ENCODE measurements at places on chromosomes 5 and 9.

- no peak for DNase-seq
Measured at GRCh38 chr5:66708368-66708767, 112.2 kb downstream of the MAST4 start.

DNA sequence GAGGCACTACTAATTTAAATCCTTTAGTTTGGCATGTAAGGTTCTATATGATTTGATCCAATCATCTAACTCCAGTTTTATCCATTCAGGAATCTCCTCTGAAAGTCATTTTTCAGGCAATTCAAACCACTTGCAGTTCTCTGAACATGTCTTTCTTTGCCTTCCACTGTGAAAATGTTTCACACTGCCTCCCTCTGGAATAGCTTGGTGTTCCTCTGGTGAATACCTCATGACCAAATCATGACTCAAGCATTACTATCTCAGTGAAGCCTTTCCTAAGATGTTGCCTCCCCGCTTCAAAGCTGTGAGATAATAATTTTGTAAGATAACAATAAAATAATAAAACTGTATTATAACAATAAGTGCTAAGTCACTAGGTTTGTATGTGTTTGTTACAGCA lies 981.1 kb downstream of the DTWD2 start:
- DNase-seq: no peak

- no peak for DNase-seq
Measured at GRCh38 chr9:89256642-89257041, 54.4 kb upstream of the CKS2 start.

DNA sequence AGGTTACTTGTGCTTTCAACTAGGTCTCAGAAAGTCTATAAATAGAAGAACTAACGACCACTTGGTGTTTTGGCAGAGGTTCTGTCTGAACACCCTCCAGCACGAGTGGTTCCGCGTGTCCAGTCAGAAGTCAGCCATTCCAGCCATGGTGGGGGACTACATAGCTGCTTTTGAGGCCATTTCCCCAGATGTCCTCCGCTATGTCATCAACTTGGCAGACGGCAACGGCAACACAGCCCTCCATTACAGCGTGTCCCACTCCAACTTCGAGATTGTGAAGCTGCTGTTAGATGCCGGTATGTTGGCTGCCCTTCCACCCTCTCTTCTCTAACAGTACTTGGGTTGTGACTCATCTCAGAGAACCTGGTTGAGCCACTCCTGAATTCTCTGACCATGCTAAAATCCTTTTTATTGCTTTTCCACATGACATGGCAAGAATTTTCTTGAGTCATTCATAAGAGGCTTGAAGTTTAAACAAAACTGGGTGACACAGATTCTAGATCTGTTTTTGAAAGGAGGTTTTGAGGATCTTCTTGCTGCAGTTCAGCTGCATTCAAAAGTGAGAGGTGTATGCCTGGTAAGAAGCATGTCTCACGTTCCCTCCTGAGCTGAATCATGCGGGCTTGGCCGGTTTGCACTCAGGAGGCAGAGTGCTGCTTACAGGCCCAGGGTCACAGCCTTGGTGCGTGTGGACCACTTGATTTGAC lies 103.1 kb upstream of the DMRT1 start:
- no peak for DNase-seq

DNA sequence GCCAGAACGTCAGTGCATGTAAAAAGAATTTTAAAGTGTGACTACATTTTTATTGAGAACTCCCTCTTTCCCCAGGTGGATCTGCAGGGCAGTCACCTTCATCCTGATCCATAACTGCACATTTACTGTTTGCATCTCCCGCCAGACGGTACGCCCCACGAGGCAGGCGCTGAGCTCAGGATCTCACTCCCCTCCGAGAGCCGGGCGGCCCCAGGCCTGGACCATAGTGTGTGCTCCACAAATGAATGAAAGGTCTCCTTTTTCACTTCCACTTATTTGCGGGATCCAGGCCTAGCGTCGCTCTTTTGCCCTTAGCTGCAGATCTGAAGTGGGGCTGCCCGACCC lies 378 bp downstream of the DROSHA start:
- DNase-seq: no peak

- DNase-seq: no peak
Measured at GRCh38 chr5:142900927-142901326, 130.8 kb downstream of the ARHGAP26 start.

- DNase-seq: no peak
Measured at GRCh38 chr5:169442403-169442874, 141.1 kb upstream of the SPDL1 start.

DNA sequence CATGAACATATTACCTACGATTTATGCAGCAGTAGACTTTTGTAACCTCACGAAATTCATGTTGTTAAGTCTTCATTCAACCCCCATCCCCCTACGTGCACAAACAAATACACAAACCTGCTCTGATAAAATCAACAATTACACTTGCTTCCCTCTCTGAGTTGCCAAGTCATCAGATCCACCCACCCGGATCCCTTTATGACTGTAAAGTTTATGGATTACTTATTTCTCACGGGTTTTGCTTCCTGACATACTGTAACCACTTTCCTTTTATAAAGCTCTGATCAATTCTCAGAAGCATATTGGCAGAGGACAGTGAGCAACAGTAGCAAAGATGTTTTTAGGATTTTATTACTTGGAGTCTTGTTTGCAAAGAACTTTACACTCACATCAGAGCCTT lies 70.5 kb downstream of the MLLT3 start:
- DNase-seq: no peak

- no peak for DNase-seq
Measured at GRCh38 chr5:24643880-24644279, 898 bp downstream of the CDH10 start.

DNA sequence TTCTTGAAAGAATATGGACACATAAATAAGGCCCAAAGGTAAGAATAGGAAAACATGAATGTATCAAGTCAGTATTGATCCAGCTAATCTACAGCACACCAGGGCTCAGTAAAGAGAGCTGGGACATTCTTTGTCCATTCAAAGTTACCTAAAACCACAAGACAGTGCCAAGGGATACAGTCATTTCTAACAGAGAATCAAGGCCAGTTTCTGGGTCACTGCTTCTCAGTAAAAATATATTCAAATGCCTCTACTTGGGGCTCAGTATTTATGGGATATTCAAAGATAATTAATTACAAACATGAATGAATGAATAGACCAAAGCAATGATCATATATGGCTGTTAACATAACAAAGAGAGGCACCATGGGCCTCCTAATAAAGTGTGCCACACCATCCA lies 34.9 kb downstream of the MTMR12 start:
- no peak for DNase-seq

GRCh38 chr9:79799691-79800335 lies 228.0 kb downstream of the TLE4 start:
- DNase-seq: no peak

- no peak for DNase-seq
Measured at GRCh38 chr5:1279443-1280151, 15.3 kb downstream of the TERT start.

DNA sequence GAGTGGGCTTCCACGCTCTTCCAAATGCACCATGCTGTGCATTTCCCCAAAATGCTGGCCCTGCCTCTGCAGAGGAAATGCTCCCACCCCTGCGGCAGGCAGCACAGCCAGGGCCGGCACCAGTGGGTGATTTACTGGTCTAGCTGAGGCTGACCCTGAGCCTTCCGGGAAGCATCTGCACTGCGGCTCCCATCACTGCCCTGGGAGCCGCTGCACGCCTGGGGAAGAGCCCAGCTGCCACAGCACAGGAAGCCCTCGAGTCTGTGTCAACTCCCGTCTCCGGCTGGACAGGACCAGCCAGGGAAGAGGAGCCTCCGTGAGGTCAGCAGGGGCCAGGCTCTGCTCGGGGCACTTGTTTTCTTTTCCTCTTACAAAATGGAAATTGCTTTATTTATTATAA lies 25.1 kb upstream of the EEIG1 start:
- DNase-seq: no peak

- DNase-seq: no peak
Measured at GRCh38 chr5:33129309-33129708, 311.5 kb upstream of the TARS1 start.

DNA sequence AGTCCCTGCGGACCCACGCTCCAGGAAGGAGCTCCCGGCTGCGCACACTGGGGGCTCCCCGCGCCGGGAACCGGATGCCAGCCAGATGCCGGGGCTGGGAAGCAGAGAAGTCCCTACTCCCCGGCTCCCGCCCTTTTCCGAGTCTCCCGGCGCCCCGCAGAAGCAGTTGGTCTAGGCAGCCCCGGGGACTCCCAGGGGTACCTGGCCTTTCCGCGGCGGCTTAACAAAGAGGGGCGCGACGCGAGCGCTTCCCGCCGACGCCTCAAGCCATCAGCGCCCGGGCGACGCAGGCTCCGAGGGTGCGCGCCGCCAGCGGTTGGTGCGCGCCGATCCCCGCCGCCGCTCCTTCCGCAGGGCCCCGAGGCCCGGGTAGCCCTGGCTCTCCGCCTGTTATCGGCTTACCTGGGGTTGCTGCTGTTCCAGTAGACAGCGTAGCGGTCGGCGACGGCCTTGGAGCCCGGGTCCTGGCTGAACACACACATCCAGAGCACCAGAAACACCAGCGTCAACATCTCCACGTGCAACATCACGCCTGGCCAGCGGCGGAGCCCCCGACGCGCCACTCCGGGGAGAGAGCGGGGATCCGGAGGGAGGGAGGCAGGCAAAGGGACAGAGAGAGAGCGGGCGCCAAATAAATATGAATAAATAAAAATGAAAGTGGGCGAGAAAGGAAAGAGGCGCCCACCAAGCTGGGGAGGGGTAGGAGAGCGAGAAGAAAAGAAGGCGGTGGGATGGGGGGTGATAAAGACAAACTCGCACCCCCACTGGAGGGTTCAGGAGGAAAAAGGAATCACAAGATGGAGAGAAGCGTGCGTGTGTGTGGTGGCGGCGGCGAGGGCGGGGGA lies 428 bp downstream of the EFNA5 start:
- no peak for DNase-seq

DNA sequence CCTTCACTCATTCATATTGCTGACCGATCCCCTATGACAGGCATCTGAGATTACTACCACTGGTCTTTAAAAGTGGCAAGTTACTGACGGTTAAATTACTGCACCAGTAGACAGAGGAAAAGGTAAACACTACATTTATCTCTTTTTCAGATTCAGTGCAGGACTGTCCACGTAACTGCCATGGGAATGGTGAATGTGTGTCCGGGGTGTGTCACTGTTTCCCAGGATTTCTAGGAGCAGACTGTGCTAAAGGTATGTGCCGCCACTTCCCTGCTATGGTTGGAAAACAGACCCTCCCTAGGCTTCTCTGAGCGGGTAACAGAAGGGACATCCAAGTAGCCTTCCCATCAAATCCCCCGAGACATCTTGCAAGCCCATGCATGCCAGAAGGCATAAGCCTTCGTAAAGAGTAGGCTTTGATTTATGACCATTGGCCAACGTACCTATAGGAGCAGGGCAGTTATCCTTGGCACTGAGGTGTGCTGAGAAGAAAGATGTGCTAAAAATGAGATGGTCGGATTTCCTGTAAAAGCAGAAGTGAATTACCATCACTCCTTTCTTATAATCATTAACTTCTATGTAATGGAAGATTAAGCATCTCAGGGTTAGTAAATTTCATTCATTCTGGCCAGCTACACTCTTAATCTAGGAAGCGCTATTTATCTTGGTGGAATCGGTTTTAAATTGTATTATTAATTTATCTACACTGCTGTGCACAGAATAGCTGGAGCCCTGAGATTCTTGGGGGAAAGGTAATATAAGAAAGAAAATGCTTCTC lies 193.4 kb upstream of the WWC1 start:
- DNase-seq: no peak

GRCh38 chr9:13646500-13647021 lies 367.1 kb upstream of the MPDZ start:
- DNase-seq: no peak

DNA sequence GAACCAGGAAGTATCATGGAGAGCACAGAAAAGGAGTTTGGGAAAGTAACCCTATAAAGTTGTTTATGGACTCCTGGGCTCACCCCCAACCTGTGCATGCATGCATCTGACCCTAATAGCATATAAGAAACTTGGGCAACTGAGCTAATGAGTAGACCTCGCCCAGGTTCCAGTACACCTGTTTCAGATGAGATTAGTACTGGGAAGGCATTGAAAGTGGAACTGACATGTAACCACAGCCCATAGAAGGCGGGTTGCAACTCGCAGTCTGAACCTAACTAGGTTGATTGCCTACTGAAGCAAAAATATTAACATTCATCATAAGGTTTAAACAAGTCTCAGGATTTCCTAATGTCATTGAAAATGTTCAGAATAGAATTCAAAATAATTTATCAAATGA lies 87.0 kb downstream of the WNK2 start:
- no peak for DNase-seq

GRCh38 chr5:14202462-14202861 lies 59.3 kb downstream of the TRIO start:
- DNase-seq: peak; percentile 75

DNA sequence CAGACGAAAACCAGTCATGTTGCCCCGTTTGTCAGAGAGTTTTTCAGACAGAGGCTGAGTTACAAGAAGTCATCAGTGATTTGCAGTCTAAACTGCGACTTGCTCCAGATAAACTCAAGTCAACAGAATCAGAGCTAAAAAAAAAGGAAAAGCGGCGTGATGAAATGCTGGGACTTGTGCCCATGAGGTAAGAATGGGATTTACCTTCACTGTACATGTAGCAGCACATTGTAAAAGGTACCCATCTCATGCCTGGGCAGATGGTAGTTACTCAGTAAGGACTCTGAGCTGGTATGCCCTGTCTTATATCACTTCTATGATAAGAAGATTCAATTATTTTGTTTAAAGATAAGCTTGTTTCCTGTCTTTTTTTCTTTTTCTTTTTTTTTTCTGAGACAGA lies 38.8 kb downstream of the RAD50 start:
- no peak for DNase-seq

- DNase-seq: no peak
Measured at GRCh38 chr5:180271221-180271620, 20.7 kb downstream of the MAPK9 start.

DNA sequence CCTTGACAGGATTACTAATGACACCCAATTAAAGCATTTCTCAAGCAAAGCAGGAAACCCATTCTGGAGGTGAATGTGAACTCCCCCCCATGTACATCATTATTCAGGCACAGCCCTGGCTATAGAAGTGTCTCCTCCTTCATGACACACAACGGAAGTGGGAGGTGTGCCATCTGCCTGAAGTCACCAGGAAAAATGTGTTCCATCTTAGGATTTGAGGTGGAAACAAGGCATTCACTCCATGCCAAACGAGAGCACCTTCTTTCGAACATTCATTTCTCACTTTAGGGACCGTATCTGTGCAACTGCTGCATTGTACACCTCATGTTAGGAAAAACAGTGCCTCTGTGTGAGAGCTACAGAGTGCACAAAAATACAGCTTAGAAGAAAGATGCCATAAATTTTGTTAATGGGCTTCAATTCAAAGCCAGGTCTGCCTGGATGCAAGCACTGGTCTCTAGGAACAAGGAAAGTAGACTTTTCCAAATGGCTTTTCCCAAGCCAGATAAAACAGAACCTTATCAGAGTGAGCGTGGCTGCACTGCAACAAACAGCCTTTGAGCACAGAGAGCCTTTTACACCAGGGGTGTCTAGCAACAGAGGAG lies 19.4 kb downstream of the GOLM1 start:
- no peak for DNase-seq

DNA sequence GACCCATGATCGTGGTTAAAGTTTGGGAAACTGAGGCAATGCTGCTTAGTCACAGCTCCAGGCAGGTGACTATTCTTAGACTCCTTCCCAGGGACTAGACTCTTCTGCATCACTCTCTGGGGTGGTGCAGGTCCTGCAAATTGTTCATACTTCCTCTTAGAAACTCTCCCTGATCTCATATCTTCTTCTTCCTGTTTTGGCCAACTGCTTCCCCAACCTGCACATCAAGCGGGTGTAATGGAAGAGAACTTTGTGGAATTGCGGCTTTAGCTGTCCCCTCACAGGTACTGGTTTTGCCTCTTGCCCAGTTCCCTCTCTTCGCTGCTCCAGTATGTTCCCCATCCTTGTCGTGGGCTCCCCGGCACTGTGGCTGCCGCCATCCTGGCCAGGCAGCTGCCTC lies 111.5 kb upstream of the CTSL start:
- DNase-seq: no peak
